ENCODE measurements at places on chromosomes 1 and 21.
A peak's percentile ranks its signal among the peaks of the same experiment; 100 is the strongest.

DNA sequence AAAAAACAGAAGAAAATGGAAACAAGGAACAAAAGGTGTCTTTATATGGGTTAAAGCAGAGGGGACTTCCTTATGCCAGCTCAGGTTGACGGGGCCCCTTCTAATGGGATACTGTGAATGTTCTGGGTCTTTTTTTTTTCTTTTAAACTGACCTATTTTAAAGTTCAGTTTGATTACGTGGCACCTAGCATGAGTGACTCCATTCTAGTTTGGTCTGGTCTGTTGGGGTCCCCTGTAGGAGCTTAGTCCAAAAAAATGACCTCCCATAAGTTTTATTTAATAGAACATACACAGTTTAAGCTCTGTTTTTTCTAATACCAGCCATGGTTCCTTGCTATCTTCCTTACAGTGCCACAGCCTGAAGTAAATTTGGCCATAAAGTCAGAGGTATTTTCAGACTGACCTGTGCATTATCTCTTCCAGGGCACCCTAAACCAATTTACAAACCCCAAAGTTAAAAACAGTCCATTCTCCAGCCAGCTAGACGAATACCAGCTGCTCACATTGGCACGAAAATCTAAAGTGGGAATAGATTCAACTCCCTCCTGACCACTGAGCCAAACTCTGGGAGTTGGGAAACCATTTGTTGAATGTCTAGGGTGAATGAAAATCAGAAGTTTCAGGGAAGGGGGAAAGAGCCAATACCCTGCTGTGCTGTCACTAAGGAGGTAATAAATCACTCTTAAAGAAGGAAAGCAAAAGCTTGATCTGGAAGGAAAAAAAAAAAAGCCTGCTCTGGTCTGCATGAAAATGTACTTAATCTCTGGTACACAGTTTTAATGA is 42.4 kb downstream of the AKNAD1 start:
- no peak for DNase-seq

DNA sequence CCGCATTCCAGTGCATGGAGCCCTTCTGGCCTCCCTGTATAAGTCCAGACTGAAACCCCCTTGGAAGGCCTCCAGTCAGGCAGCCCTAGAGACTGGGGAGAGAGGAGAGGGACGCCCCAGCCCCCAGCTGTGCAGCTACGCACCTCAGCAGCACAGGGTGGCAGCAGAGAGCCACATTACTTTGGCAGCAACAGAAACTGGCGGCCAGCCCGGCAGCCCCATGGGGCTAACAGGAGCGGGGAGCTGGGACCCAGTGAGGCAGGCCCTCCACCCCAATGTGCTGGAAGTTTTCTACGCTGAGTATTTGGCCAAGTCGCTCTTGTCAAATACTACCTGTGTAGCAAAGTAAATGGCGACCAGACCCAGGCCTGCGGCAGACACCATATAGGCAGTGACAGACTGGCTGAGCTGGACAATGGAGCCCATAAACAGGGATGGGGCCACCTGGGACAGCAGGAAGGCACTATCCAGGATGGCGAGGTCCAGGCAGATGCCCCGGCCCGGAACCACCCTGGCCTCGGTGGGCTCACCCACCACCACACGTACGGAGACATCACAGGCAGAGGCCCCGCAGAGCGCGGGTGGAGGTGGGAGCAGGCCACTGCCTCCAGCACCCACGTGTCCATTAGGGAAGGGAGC is 21.2 kb downstream of the SLC45A3 start:
- peak; percentile 47 for DNase-seq

DNA sequence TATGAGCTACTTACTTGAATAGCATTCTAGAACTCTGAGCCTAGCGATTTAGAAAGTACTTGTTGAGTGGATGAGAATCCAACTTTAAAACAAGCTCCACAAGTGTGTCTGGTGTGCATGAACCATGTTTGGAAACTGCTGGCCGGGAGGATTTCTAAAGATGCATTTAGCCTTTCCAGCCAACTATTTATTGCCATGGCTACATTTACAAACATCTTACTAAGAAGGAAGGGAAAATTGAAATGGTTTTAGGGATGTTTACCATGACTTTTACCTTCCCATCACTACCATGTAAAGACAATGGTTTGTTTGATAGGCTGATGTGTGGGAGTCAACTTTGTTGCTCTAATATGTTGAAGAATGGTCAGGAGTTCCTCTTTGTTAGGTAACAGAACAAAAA is 37.7 kb upstream of the ARHGAP29 start:
- no peak for DNase-seq

GRCh38 chr1:218447010-218447689 is 102.0 kb downstream of the TGFB2 start:
- DNase-seq, result no peak

GRCh38 chr1:53450225-53450624 is 9.0 kb upstream of the DMRTB1 start:
- DNase-seq, result no peak

GRCh38 chr21:42845296-42845965 is 33.9 kb downstream of the WDR4 start:
- DNase-seq, result no peak

DNA sequence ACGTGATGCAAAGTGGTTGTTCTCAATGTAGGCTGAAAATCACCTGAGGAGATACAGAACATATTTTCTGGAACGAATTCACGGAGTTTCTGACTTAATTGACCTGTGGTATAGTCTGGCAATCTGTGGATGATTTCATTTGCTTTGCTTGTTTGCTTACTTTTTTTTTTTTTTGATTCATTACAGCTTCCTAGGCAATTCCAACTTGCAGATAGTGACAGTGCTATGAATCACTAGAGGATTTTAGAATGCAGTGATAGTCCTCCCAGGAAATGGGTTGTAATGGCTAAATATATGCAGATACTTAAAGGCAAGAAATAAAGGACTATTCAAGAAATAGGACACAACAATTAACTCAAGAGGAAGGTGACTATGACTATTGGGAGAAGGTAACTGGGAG is 1378.1 kb upstream of the PRMT6 start:
- no peak for DNase-seq

- no peak for DNase-seq
These were observed 12.0 kb downstream of the GSTM3 start for GRCh38 chr1:109728870-109729269.

DNA sequence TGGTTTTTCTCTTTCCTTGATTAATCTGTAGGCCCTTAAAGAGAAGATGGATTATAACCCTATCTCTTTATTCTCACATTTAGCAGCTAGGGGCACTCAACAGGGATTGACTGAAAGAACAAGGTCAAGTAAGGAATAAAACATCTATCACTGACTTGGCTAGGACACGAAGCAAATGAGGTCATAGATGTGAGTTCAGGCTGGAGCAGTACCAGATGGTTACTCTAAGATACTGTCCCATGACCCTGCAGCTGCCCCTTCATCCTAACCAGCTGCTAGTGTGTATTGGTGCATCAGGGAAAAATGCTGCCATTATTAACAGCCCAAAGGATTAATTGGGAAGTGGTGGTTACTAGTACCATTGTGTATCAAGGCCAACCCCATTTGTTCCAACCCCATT is 221.9 kb downstream of the CTH start:
- no peak for DNase-seq

- no peak for DNase-seq
These were observed 5.2 kb upstream of the ERRFI1 start for GRCh38 chr1:8031176-8031785.

DNA sequence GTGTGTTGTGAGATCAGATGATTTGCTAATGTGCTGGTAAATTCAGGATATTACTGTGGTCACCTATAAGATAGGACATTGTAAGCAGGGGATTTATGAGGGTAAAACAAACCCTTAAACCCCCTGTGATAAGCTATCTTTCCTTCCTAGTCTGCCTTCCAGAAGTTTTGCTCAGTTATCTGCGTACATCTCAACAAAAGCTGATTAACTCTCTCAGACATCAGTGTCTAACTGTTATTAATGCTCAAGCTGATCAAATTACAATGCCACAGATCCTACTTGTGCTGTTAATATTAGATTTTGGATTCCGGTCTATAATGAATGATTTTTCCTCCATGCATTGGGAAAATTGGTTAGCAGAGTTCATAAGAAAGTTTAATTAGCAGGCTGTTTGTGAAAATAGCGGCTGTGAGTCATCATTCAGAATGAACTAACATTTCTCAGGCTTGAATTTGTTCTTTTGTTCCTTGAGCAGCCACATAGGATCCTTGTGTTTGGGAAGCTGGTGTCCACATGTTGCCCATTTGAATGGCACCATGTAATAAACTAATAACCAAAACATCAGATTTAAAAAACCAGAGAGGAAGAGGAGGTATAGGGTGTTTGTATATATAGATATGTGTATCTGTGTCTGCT is 48.7 kb downstream of the ELAVL4 start:
- no peak for DNase-seq

DNA sequence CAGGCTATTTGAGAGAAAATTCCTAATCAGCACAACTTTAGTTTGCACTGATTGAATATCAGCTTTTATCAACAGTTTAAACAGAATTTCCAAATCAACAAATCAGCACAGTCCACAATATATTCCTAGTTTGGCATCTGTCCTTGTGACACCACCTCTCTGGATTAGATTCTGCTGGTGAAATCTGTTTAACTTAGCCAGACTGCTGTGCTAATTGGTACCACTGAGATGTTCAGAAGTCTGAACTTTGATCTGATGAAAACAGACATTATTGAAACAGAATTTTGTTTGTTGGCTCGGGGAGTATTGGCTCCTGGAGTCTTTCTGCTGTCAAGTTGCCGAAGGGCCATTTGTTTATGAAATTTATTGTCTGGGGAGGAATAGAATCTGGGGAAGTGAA is 17.0 kb upstream of the NGF start:
- no peak for DNase-seq

- no peak for DNase-seq
These were observed 30.7 kb downstream of the MYOM3 start for GRCh38 chr1:24081190-24081589.

DNA sequence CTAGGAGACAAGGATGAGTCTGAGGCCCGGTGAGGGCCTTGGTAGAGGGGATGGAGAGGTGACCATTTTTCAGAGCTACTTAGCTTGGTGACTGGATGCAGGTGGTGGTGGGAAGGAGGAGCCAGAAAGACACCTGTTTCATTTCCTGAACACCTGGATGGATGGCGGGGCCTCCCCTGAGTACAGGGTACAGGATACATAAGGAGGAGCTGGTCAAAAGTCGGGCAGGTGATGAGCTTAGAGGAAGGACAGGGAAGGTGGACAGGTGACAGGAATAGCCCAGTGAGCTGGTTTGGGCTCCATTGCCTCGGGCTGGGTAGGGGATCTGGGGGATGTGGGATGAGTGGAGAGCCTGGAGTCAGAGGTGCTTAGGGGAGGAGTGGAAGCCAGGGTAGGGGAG is 6.3 kb downstream of the FAAH start:
- DNase-seq, result no peak

- no peak for DNase-seq
These were observed 5.1 kb downstream of the HSPB7 start for GRCh38 chr1:16012590-16013219.

- no peak for DNase-seq
These were observed 989 bp upstream of the PIGR start for GRCh38 chr1:206947255-206947654.

DNA sequence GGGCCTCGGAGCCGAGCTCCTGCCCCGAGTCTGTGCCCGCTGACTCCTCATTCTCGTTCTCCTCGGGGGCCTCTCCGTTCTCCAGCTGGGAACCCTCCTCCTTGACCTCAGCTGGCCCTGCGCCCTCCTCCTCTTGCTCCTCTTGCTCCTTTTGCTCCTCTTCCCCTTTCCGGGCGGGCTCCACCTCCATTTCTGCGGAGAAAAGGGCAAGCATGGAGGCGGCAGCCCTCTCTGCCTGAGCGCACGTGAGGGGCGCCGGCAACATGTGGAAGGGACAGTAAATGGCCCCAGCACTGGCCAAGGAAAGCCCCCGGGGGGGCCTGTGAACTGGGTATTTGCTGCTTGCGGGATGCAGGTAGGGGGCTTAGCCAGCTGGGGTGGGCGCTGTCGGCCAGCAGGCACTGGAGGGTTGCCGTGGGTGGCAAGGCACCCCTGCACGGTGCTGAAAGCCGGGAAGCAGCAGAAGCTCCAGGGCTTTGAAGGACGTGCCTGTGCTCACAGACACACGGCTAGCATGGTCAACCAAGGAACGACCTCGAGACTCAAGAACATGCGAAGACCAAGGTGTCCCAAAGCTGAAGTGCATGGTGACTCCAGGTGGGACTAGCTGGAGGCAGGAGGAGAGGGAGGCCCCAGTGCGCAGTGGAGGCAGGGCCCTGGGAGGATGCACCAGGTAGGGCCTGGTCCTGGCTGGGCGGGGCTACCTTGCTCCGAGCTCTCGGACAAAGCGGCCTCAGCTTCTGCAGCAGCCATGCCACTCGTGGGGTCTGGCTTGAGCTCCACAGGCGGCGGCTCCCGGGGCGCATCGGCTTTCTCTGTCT is 30.7 kb downstream of the ZBTB17 start:
- no peak for DNase-seq

GRCh38 chr21:29228306-29228705 is 70.4 kb upstream of the BACH1 start:
- no peak for DNase-seq

DNA sequence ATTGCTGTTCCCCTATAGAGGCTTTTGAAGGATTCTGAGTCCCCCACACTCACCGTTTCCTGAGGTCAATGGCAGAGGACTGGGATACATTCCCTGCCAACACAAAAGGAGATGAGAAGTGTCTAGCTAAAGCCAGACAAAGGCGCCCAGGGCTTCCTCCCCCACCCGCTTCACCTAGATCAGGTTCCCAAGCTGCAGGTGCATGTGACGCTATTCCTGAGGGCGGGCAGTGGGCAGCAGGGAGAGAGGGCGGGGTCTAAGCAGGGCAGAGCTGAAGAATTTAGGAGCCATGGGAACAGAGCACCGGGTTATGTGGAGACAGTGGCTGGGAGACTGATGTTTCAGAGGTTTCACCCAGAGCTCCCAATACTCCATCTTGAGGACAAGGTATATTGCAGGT is 6.0 kb upstream of the ARHGEF2 start:
- DNase-seq, result no peak

DNA sequence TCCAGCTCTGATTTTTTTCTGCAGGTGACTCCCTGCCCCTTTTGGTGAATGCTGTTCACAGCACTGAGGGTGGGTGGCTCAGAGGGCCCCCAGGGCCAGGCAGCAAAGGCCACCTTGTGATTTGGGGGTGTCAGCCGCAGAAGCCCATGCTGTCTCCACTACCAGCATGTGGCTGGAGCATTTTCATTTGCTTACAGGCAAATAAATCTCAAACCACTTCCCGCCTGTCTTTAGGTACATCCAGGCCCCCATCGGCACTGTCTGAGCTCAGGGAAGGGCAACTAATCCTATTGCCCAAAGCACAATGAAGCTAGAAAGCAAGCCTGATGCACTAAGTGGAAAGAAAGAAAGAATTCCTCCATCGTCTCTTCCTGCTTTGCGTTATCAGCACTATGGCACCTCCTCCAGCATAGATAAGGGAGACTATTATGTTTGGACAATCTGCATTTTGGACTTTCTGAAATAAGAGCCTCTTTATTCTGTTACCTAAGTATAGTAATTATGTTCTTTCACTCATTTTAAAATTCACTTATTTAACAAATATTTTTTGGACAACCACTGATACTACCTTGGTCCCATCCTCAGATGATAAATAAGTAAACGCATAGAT is 100.5 kb upstream of the TLR5 start:
- no peak for DNase-seq

- DNase-seq, result no peak
These were observed 25.6 kb upstream of the CDC42BPA start for GRCh38 chr1:227343727-227344551.
